Epithelial cell of prostate (primary cell): ENCODE measurements at places on chromosomes 1 and 21.

GRCh38 chr1:116463730-116464129 lies 90.7 kb downstream of the ATP1A1 start:
- DNase-seq, result no peak

- no peak for DNase-seq
Measured at GRCh38 chr1:16296643-16297042, 55.6 kb downstream of the FBXO42 start.

DNA sequence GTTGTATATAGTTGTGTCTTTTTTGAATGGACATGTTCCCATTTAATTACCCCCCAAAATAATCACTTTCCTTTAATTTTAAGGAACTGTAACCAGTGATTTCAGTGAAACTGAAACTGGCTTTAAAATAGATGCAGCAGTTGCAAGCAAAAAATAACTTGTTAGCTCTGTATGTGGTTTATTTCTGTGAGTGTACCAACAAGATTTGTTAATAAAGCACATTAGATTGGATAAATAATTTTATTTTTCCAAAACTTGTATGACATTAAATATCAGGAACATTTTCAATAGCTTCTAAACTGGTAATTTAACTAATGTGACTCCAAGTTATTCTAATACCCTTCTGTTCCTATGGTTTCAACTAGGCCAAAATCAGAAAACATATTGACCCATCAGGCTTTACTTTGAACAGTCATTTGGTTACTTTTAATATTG lies 184.3 kb upstream of the CACYBP start:
- no peak for DNase-seq

DNA sequence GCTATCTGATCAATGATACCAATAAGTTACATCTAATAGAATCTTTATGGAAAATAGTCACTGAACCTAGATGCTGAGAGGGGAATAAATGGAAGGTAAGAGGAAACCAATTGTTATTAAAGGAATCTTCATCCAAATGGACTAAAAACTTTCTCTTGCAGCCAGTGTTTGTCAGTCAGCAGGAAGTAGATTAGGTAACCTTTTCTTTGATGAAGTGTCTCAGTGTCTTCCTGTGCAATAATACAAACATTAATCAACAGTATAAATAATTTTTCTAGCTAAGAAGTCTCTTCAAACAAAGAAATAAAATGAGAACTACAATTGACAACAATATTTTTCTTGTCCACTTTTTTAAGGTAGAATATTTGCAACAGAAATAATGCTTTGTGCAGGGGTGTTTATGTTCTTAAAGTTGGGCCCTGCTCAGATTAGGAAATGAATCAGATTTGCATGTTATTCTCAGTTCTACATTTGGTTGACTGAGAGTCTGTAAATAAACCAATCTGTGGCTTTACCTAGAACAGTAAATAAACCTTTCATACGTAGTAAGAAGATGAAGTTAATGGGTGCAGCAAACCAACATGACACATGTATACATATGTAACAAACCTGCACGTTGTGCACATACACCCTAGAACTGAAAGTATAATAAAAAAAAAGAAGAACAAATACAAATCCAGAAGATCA lies 391.4 kb downstream of the MRPL39 start:
- no peak for DNase-seq

GRCh38 chr1:160030657-160031364 lies 979 bp downstream of the PIGM start:
- DNase-seq, result no peak

- no peak for DNase-seq
Measured at GRCh38 chr1:45543581-45544417, 6.8 kb upstream of the AKR1A1 start.

GRCh38 chr1:165441166-165441880 lies 3.6 kb downstream of the RXRG start:
- DNase-seq, result no peak

- no peak for DNase-seq
Measured at GRCh38 chr1:15988856-15989736, 13.2 kb upstream of the ZBTB17 start.

DNA sequence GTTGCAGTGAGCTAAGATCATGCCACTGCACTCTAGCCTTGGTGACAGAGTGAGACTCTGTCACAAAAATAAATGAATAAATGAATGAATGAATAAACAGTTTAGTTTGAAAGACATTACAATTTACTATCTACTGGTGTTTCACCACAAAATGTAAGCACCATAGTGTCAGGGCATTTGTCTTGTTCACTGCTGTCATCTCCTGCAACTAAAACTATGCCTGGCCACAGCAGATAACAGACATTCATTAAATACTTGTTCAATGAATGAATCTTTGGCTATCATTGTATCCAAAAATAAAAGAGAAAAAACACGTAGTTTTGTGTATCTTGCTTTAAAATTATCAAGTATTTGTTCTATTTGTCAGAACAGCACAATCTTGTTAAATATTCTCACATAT lies 32.5 kb downstream of the SASS6 start:
- DNase-seq, result no peak

DNA sequence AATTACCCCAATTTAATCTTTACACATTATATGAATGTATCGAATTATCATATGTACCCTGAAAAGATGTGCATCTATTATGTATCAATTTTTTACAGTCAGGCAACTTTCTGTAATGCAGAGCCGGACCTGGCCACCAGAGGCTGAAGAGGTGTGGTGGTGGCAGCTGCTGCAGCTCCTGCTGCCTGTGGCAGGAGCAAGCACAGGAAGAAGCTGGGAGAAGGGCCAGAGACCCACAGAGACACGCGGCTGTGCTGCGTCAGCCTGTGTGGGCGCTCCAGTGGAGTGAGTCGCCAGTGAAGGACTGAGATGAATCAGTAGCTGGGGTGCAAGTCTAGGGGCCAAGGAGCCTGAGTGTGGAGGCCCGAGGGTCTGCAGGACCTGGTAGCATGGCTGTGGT lies 74.3 kb upstream of the COG2 start:
- peak; percentile 78 for DNase-seq

- DNase-seq, result no peak
Measured at GRCh38 chr1:68230901-68231626, 1.3 kb downstream of the WLS start.

- no peak for DNase-seq
Measured at GRCh38 chr1:2279817-2280216, 51.7 kb downstream of the SKI start.

- DNase-seq, result no peak
Measured at GRCh38 chr1:153763365-153764225, 11.6 kb upstream of the SLC27A3 start.

GRCh38 chr1:17837233-17838030 lies 82.3 kb downstream of the ACTL8 start:
- no peak for DNase-seq

- DNase-seq, result no peak
Measured at GRCh38 chr1:51750729-51751128, 127.8 kb downstream of the NRDC start.

DNA sequence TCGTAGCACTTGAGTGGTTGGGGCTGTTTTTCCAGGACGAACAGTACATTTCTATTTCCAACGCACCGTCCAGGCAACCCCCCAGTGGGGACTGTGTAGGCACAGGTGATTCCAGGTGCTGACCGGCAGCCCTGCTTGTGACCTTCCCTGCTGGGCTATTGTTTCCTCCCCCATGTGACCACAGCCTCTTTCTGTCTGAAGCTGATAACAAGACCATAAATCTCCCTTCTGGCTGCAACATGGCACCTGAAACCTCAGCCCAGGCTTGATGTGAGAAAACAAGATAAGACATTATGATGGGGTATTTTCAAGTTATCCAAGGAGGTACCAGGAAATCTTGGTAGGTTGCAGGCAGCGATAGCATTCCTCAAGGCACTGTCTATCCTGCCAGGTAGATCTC lies 48.2 kb downstream of the HLX start:
- DNase-seq, result no peak

DNA sequence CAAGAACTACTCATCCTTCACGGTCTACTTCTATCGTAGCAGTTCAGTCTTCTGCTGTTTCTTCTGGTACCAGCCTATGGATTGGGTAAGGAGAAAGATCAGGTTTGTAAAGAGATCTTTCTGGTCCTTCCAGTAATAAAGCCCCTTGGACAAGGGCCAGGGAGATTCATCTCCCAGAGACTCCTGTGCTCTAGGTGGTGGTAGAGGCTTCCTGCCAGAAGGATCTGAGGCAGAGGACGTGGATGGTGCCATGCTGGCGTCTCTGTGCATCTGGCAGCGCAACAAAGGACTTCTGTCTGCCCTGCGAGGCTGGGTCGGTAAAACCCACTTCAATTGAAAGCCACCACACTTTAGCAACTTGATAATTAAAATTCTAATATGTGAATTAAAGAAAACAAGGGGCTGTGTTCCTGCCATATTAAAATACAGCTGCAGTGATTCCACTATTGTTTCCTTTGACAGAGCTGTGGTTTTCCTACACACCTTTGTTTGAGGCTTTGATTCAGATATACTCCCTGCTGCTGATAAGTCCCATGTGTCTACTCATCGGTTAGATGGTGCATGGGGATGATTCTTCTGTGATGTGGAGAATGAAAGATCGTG lies 73.6 kb downstream of the ROR1 start:
- peak; percentile 56 for DNase-seq

GRCh38 chr1:9111357-9111691 lies 17.6 kb downstream of the GPR157 start:
- no peak for DNase-seq

- DNase-seq, result no peak
Measured at GRCh38 chr1:20507248-20507563, 745 bp downstream of the MUL1 start.

- DNase-seq, result no peak
Measured at GRCh38 chr1:5990913-5991312, 1.3 kb downstream of the NPHP4 start.

GRCh38 chr1:207919523-207920170 lies 8.7 kb upstream of the CD34 start:
- no peak for DNase-seq

DNA sequence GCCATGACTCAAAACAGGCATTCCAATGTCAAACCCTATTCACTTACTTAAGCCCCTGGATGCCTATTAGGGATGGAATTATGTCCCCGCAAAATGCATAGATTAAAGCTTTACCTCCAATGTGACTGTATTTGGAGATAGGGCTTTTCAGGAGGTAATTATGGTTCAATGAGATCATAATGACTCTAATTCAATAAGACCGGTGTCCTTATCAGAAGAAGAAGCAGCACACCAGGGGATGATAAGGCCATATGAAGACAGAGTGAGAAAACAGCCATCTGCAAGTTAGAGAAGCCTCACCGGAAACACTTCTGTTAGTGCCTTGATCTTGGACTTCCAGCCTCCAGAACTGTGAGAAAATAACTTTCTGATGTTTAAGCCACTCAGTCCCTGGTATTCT lies 1131.8 kb upstream of the TMPRSS15 start:
- DNase-seq, result no peak

DNA sequence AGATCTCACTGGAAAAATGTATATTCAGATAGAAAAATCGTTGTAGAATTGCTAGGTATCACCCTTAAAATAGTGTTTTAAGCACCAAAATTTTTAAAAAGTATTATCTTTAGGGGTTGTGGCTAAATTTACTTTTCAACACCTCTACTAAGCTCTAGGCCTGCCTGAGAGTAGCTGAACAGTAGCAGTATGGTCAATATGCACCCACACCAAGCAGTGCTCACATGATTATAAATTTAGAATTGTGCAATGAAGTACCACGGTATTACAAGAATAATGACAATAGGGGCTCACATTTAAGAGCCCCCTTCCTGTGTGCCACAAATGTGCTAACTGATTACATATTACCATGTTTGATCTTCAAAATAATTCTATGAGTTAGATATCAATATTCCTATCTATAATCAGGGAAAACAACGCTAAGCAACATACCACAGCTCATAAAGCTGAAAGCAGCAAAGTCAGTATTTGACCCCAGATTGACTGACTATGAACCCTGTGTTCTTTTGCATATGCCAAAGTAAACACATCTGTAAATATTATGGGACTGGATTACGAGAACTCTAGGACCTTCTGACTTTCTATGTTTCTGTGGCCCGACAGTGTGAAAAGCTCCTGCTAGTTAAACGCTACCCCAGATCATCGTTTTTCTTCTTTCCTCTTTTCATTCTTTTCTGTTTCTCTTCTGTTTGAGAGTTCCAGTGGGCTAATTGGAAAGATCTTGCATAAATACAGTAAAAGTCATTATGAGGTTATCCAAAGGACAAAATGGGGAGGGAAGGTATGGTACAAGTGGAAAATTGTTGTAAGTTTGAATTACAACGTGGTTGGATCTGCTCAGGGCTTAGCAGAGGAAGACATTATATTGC lies 201.1 kb upstream of the C1orf87 start:
- no peak for DNase-seq

DNA sequence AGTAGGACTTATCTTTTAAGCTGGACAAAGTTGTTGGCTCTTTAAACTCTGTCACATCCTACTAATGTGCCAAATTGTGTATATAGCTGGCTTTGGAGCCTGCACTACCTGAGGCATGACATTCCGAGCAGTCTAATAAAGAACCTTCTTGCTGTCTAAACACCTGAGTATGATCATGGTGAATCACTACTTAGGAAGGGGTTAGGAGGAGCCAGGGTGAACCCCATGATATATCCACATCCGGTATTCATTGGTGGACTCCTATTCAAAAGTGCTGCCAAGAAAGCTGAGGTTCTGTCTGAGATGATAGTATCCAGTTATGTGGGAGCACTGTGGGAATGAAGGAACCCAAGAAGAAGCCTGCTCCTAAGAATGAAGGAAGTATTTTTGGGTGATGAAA lies 27.1 kb downstream of the CRNN start:
- DNase-seq, result peak; percentile 44

- DNase-seq, result no peak
Measured at GRCh38 chr1:30506291-30507015, 216.9 kb downstream of the MATN1 start.

DNA sequence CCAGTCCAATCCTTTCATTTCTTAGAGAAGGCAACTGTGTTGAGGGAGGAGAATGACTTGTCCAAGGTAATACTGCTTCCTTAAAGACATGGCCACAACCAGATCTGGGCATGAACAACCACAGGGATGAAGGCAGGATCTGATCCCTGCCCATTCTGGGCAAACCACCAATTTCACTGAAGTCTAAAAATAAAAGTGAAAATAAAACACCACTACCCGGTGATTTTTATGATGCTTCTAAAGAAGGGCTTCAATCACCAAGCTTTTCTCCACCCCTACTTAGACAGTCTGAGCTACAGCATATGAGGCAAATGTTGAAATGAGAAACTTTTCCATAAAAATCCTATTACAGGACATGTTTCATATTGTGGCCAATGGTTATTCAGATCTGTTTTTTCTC lies 133.0 kb downstream of the PTPN14 start:
- no peak for DNase-seq

DNA sequence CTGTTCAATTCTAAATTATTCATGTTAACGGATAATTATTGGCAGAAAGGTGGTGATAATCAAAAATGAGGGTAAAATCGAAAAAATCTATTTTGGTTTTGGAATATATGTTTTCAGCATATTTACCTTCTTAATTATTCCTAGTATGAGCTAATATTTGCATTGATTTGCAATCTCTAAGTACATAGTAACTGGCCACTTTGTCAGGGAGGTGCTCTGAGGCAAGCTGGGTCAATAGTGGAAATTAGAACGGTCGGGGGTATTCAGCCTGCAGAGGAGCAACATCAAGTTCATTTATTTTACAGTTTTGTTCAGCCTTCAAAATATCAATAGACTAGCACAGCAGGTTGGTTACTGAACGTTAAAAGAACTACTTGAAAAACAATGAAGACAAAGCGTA lies 1.8 kb downstream of the OTUD7B start:
- DNase-seq, result no peak

GRCh38 chr1:244861683-244862082 lies 2.7 kb downstream of the HNRNPU start:
- DNase-seq, result no peak
